Activated effector memory CD4-positive, alpha-beta T cell treated with anti-CD3 and anti-CD28 coated beads, Interleukin-2, amount 50 U/mL, for 16 hours (primary cell): ENCODE measurements at places on chromosomes 11 and 22.

DNA sequence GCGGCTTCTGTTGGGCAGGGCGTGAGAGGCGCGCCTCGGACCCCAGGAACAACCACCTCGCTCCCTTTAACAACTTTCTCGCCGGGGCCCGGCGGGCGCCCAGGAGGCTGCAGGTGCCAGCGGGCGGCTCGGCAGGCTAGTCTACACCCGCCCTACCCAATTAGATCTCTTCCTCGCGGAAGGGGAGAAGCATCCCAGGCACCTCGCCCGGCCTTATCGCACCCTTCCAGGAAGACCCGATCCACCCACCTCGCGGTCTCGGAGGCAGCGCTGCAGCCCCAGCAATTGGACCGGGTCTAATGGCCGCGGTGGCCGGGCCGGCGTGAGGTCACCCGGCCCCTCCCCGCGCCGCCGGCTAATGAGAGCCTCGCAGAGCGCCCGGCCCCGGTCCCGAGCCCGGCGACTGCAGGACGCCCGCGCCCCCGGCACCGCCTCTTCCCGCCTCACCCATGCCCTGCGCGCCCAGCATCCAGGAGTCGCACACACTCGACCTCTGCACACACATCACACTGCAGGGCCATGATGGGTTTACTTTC lies at the start of gene PLAAT3:
Gene PLAAT3 (minus strand): TSS at position 298 of the 536 bp plus-strand sequence. CDS start 419 bp downstream, outside the sequence.
- peak; percentile 72 for DNase-seq

DNA sequence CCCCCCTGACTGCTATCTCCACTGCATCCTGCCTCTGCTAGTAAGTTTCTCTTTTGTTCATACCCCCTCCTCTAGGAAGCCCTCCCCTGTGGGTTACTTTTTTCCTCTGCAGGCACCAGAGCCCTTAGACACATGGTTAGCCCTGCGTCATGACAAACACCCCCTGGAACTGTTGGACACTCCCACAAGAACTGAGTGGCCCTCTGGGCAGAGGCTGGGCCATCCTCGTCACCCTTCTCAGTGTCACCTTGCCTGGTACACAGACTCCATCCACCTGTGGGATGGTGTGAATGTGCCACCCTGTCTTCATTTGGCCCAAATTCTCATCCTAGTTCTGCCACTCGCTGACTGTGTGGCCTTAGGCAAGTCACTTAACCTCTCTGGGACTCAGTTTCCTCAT lies 4.1 kb upstream of the RAB3IL1 start:
- no peak for DNase-seq

DNA sequence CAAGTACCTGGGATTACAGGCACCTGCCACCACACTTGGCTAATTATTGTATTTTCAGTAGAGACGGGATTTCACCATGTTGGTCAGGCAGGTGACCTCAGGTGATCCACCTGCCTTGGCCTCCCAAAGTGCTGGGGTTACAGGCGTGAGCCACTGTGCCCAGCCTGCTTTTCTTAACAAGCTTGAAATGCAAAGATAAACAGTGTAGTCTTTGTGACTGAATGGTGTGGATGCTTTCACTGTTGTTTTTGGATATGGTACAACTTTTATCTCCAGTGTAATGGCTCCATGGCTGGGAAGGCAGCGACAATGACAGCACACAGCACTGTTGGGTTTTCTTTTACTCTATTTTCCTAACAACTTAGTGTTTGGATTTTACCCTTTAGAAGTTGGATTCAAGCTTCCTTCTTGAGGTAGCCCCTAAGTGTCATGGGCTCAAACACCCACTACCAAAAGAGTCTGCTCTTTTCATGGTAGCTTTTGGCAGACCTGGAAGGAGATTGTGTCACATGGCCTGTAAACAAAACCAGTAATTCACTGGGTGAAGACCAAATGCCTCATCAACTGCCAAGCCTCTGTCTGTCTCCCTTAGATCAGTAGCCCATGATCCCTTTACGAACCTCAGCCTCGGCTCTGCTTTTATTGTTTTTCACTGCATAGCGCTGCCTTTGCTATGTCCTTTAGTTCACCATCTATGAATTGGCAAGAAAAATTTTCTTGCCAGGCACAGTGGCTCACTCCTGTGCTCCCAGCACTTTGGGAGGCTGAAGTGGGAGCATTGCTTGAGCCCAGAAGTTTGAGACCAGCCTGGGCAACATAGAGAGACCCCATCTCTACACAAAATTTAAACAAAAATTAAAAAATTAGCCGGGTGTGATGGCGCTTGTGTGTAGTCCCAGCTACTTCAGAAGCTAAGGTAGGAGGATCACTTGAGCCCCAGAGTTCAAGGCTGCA lies 6.4 kb downstream of the VPS51 start:
- no peak for DNase-seq

GRCh38 chr22:38490475-38490874 lies 15.6 kb downstream of the DDX17 start:
- DNase-seq, result no peak

GRCh38 chr11:13310443-13310842 lies 32.9 kb downstream of the BMAL1 start:
- DNase-seq, result no peak

- no peak for DNase-seq
These were observed 24.1 kb upstream of the POU2AF1 start for GRCh38 chr11:111403051-111403726.

DNA sequence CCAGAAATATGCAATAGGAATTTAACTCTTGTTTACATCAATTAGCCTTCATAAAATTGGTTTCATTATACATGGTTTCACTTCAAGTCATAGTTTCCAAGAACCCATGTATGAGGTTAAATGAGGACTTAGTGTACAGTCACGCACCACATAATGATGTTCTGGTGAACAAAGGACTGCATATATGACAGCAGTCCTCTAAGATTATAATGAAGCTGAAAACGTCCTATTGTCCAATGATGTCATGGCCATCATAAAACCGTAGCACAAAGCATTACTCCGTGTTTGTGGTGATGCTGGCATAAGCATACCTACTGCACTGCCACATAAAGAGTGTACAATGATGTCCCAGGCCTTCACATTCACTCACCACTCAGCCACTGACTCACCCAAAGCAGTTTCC lies 31.1 kb downstream of the SMCO4 start:
- no peak for DNase-seq

DNA sequence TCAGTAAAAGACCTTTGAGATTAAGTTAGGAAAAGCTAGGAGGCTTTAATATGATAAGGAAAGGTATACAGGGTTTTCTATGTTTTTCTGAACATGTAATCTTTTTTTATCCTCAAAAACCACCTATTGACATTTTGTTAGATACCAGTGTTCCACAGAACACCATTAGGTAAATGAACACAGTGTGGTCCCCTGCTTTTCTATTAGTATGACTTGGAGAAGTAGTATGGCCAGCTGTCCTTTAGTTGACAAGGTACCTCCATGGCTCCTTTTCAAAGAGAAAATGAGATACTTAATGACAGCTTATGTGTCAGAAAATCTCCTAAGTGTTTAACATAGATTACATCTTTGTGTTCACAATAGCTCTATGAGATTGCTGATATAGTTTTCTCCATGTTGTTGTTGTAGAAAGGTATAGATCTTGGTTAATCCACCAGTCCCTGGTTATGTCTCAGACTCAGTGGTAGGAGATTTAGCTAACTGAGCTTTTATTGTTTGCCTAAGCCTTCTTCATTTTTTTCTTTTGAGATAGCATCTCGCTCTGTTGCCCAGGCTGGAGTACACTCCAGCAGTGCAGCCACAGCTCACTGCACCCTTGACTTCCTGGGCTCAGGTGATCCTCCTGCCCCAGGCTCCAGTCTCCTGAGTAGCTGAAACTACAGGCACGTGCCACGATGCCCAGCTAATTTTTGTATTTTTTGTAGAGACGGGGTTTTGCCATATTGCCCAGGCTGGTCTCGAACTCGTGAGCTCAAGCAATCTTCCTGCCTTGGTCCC lies 46.0 kb downstream of the STIM1 start:
- no peak for DNase-seq

GRCh38 chr11:73034777-73035176 lies 107.3 kb downstream of the FCHSD2 start:
- DNase-seq, result no peak

GRCh38 chr11:85133636-85134035 lies 493.5 kb downstream of the DLG2 start:
- DNase-seq, result no peak

GRCh38 chr11:129278586-129279319 lies 86.6 kb upstream of the ARHGAP32 start:
- DNase-seq, result peak; percentile 62

- peak; percentile 57 for DNase-seq
These were observed 15.2 kb downstream of the SCARF2 start for GRCh38 chr22:20422271-20423007.

DNA sequence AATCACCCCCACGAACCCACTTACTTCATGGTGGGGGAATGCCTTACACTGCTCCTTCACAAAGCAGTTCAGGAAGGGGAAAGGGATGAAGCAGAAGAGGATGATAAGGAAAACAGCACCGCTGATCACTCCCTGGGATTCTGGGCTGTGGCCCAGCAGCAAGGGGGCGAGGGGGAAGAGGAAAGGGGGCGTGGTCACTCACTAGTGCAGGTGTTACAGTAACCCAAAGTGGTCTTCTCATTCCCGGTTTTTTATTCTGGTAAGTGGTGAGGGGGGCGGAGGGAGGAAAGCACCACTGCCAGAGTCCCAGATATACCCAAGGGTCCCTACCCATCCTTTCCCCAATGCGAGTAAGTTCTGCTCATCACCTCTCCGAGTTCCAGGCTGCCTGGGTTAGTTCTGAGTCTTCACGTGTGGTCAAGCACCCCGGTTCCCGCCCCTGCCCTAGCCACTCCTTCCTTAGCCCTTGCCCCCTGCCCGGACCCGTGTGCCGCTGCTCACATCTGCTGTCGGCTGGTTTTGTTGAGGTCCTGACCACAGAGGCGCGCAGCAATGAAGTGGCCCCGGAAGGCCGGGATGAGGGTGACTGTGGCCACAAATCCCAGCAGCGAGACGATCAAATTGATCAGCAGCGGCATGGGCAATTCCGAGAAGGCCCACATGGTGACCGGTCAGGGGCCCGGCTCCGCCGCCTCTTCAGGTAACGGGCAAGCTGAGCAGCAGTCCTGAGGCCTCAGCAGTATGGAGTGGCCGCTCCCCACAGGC lies 477 bp downstream of the DPAGT1 start:
- DNase-seq, result no peak

- no peak for DNase-seq
These were observed 14.3 kb downstream of the ATG13 start for GRCh38 chr11:46631676-46632075.

GRCh38 chr11:117319214-117319840 lies 3.3 kb upstream of the BACE1 start:
- no peak for DNase-seq

GRCh38 chr22:19271273-19271855 lies 20.2 kb downstream of the CLTCL1 start:
- DNase-seq, result no peak

DNA sequence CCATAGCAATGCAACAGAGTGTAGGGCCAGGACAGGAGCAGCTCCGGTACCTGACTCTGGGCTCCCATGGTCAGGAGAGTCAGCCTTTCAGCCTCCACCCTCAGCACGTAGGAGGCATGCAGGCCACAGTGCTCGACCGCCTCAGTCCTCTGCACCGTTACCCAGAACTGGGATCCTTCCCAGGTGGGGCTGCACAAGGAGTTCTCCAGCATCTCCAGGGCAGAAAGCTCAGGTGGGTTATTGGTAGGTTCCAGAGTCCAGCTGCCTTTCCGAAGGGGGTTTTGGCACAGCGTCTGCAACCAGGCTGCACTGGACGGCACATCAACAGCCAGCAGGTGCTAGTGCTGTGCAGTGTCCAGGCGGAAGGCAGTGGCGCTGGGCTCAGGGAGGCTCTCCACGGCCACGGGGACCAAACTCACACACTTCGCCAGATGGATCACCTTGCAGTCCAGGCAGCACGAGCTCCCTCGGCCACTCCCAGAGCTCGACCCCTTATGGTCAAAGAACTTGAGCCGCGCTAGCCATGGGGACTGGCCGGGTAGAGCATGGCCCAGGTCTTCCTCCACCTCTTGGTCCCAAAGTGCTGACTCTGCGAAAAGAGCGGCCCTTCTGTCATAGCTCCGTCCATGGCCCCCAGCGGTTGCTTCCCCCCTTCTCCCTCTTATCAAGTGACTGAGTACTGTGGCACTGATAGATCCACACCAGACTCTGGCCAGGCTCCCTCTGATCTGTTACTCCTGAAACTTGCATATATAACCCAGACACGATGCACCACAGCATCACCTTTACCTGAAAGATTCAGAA lies 6.9 kb upstream of the PHOX2A start:
- no peak for DNase-seq

GRCh38 chr11:111765984-111766833 lies at the start of gene PPP2R1B:
TSS of gene PPP2R1B (minus strand) at chr11:111766389. CDS start at chr11:111766361, 28 bp downstream.
- peak; percentile 90 for DNase-seq

DNA sequence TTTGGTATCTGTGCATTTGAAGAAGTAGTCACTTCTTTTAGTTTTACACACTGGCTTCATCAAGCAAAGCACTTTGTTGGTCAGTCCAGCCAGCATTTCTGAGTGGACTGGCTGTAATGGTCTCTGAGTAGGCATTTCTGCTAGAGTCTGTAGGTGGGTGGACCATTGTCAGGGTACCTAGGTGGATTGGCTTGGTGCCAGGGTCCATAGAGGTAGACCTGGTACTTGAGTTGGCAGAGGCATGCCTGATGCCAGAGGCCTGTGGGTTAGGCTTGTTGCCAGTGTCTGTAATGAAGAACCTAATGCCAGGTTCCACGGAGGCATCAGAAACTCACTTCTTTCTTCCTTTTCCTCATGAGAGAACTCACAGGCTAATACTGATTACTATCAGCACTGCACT lies 157.9 kb upstream of the C11orf87 start:
- no peak for DNase-seq

- DNase-seq, result no peak
These were observed 6.6 kb downstream of the CSDC2 start for GRCh38 chr22:41567512-41567768.

- no peak for DNase-seq
These were observed 139.9 kb downstream of the C11orf91 start for GRCh38 chr11:33560729-33561128.

- DNase-seq, result no peak
These were observed 3.8 kb downstream of the SELENOO start for GRCh38 chr22:50204571-50204970.

- peak; percentile 87 for DNase-seq
These were observed 7.5 kb downstream of the P2RX3 start for GRCh38 chr11:57345555-57346211.

DNA sequence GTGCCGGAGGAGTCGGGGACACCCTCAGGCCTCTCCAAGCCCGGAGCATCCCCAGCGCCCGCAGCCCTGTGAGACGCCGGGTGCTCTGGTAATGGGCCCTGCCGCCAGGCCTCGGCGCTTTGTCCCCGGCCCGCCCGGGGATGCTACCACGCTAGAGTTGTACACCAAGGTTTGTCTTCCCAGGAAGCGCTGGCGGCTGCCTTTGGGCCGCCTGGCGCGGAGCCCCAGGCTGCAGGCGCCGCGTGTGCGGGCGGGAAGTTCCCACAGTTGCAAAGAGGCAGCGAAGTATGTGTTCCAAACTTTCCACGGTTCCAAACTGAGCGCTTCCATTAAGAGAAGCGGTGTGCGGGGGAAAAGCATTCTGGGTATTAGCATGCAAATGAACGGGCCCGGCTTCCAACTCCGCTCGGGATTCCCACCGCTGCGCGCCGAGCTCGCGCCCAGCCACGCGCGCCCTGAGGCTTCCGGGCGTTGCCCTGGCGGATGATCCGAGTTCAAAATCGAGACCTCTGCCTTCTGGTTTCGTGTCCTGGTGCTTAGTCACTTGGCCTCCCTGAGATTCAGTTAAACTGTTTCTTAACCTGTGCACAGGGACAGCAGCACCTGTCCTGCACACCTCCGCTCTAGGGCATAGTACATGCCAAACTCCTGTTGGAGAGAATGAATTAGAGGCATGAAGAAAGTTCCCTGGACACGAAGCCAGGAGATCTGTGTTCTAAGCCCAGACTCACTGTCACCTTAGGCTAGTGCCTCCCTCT lies 1.3 kb upstream of the PATZ1 start:
- DNase-seq, result peak; percentile 84
